ENCODE measurements at places on chromosomes 2 and 18.
A peak's percentile ranks its signal among the peaks of the same experiment; 100 is the strongest.

DNA sequence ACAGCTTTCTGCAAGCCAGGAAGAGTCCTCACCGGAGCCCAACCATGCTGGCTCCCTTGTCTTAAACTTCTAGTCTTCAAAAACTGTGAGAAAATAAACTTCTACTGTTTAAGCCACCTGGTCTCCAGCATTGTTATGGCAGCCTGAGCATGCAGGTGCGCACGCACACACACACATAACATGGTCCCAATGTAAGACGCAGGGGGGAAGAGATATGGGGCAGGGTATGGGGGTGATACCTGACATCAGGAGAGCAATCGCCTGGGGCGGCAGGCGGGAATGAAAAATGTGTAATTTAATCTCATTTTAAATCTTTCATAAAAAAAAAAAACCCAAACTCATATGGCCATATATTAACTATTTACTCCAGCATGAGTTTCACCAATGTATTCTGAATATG is 18.0 kb downstream of the HJURP start:
- DNase-seq: no peak

DNA sequence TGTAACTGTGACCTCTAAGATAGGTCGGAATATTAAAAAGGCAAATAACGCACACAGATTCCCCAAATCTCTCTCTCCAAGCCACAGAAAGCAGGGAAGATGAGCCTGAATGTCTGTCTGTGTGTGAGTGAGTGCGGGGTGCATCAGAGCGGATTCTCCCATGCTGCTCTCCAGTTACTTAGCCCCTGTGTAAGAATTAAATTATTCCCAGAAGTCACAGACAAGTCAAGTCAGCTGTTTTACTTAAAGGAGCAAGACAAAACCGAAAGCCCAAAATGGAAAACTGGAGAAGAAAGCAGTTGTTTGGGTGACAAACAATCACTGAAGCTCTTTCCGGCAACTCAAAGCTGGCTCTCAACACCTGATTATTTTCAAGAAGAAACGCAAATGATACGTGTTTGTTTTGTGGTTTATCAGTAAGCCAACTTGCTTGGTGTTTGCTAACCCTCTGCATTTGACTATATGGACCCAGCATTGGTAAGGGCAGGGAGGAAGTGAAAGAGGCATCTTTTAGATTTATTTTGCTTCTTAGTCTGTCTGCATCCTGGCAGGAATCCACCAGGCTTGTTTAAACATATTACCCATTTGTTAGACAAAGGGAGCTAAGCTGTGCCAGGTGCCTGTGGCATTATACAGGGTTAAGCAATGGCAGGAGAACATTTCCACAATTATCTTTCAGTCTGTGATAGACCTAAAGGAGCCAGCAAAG is 121.5 kb upstream of the CREB1 start:
- DNase-seq: no peak

- no peak for DNase-seq
Measured at GRCh38 chr2:160651416-160652200, 158.0 kb upstream of the RBMS1 start.

DNA sequence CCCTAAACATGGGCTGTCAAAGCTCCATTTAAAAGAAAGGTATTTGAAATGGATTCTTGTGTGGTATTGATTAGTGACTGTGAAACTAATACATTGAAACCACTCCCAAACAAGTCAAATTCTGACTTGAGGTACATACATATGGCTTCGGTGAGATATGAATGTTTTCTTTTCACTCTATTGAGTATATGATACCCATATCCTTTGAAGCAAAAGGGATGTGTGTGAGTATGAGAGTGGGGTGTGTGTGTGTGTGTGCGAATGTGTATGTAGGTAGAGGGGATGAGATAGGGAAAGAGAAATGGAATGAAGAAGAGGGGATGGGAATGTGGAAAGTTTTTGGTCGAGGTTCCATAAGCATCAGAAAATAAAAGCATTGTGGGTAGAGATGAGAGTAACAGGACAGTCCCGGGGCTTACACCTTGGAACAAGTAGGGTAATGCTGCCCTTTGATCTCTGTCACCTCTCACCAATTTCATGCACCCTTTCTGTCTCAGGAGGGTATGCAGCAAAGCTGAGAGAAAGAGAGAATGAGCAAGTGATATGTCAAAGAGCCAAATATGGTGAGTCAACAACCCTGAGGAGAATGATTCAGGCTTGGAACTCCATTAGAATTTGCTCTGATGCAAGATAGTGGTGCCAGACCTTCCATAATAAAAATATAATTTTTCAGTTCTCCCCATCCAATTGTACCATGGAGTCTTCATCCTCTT is 64.0 kb upstream of the ZEB2 start:
- no peak for DNase-seq

DNA sequence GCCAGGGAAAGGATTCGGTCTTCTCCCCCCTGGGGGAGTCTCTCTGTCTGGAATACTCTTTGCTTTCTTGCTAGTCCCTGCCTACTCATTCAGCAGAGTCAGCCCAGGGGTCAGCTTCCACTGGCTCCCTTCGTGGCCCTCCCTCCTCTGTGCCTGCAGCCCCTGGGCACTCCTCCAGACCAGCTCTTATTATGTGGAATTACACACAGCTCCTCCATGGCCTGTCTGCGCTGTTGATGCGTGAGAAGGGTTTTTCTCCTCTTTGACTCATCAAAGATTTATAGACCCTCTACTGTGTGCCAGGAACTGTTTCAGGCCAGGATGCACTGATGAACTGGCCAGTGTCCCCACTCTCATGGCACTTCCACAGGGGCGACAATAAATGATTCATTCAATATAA is 44.4 kb downstream of the ST8SIA5 start:
- no peak for DNase-seq

- DNase-seq: no peak
Measured at GRCh38 chr2:8247905-8248622, 433.8 kb upstream of the ID2 start.

GRCh38 chr2:215746887-215747615 is 266.3 kb downstream of the MREG start:
- DNase-seq: no peak

GRCh38 chr2:236814593-236814992 is 245.0 kb downstream of the ACKR3 start:
- DNase-seq: no peak

GRCh38 chr2:27799646-27800010 is 28.1 kb downstream of the MRPL33 start:
- DNase-seq: no peak

DNA sequence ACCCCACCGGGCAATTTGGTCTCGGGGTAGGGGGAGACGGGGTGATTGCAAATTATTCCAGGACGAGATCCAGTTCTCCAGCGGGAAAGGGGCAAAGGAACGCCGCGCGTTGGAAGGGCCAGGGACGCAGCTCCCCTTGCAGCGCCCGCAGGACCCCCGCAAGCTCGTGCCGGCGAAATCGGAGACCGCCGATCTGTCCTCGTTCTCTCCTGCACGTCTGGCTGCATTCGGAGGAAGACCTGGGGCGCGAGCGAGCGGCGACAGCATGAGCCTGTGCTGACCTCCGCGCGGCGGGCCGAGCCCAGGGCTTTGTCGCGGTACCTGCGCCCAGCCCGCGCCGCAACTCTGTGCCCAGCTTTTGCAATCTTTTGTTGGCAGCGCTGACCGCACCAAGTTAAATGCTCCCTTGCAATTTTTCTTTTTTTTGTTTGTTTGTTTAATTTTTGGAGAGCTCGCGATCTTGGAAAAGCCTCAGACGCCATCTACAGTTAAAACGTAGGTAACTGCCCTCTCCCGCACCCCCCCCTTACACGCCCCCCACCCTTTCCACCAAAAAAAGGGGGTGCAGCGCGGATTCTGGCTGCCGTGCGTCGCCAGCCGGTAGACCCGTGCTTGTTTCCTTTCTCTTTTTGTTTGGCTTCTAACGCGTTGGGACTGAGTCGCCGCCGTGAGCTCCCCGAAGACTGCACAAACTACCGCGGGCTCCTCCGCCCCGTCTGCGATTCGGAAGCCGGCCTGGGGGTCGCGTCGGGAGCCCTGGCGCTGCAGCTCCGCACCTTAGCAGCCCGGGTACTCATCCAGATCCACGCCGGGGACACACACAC is 667 bp downstream of the TRIB2 start:
- peak; percentile 64 for DNase-seq

DNA sequence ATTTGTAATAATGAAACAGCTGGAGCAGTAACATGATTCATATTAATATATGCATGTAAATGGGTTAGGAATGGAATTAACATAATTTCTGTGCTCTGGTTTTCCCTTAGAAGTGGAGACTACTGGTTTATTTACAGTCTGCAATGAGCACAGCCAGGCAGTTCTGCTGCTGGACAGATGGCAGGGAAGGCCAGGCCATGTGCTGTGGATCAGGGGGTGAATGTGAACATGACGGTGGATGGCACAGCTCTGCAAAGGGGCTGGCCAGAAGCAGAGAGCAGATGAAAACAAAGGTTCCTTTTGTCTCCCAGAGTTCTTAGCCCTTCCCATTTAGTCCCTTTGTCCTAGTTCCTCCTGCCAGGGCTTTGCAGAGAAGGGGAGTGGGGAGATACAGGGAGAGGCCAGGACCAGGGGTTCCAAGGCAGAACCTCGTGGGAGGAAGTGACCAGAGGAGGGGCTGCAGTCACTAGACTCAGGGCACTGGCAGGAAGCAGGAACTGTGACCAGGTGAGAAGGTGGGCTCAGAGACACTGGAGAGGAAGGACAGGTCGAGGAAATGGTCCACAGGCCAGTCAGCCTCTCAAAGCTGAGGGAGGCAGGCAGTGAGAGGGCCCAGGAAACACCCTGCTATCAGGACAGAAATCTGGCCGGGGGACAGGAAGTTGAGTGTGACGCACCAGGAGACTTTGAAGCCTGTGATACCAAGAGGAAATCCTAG is 112.9 kb upstream of the ATP8B1 start:
- DNase-seq: no peak

- no peak for DNase-seq
Measured at GRCh38 chr2:76008001-76008702, 297.4 kb upstream of the GCFC2 start.

- DNase-seq: no peak
Measured at GRCh38 chr18:59994357-59994756, 94.6 kb downstream of the PMAIP1 start.

DNA sequence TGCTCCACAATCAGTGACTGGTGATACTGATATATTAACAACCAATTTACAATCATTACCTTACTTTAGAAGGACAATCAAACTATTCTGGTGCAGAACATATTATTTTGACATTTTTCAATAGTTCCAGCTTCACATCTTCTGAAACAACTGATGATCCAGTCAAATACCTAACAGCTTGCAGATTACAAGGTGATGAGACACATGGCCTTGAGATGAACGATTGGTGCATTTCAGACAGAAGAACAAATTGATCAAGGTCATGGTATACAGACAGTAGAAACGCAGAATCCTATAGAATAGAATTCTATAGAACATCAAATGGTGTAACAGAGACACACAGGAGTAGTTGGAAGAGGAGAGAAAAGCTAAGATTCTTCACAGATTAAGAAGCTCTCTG is 24.8 kb downstream of the SESTD1 start:
- no peak for DNase-seq

- no peak for DNase-seq
Measured at GRCh38 chr2:28896906-28897305, 2.4 kb downstream of the WDR43 start.

GRCh38 chr18:68467957-68468356 is 247.0 kb downstream of the TMX3 start:
- no peak for DNase-seq

DNA sequence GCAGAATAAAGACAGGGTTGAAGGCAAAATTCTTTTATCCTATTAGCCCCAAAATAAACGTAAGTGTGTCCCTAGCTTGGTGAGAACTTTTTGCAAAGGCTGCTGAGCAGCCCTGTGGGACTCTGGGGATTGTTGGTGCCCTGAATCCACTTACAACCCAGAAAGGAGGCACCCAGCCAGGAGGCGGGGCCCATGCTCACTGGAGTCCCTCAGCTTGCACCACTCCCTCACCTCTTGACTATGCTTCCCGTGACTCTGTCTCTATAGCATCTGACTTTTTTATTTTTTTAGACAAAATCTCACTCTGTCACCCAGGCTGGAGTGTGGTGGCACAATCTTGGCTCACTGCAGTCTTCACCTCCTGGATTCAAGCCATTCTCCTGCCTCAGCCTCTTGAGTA is 15.8 kb upstream of the COL6A3 start:
- DNase-seq: no peak

GRCh38 chr2:45577441-45577840 is 33.6 kb downstream of the SRBD1 start:
- no peak for DNase-seq

DNA sequence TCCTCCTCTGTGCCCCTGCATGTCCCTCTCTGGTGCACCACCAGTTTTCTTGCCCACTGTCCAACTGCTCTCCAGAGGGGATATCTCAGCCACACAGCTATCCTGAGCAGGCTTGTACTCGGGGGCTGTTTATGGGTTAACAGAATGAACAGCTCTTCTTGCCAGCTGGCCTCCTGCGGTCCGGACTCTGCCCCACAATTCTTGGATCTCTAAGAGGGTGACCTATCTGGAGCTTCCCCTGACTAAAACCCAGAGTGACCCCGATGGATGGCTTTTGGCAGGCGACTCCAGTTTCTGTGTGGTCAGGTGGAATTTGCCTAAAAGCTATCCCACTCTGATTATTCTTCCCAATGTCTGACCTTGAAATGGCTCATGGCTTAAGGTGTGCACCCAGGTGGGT is 9.1 kb downstream of the SOWAHC start:
- DNase-seq: no peak

DNA sequence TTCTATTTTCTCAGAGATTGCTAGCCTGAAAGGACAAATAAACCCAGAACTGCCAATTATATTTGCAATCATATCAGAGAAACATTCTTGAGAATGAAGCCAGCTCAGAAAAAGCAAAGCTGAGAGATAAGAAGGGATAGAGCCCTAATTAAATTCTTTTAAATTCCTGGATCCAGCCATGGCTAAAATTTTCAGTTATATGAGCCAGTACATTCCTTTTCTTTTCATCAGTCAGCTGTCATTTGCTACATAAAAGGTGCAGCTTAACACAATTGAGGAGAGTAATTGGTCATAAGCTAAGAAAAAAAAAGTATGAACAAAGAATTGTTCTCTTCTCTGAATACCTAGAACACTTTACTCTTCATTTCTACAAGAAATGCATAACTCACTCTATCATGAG is 303.5 kb upstream of the FIGN start:
- DNase-seq: no peak

DNA sequence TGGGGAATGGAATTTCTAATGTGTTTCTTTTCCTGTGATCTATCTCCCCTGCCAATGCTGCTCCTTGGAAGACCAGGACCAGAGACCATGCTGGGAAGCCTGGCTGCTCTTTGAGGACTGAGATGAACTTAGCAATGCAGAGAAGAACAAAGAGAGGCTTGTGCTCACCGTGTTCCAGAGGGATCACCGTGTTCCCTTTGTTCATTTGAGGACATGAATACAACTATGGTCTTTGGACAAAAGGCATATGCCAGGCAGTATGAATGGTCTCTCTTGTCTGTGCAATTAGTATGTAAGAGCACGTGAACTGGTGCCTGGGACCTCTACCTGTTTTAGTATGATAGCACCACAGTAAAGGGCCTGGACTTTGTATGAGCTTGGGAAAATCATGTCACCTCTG is 139.9 kb downstream of the TDRD15 start:
- DNase-seq: no peak

DNA sequence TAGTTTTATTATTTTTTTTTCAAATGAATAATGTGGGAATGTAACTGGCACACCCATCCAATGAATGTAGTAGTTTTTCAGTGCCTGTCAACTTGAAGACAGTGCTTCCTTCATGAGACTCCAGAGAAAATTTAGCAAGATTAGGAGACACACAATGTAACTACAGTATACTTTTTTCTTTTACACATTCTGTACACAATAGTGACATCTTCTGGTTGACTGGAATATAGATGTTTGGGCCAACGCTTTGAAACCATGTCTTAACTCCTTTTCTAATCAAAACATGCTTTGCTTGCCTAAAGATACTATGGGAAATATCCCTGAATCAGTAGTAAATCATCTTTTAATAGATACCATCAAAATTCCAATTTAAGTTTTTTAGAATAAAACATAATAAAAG is 229.5 kb upstream of the ZC3H15 start:
- DNase-seq: no peak

All from activated B cell treated with CpG ODN at 0.5 μM for 24 hours (primary cell).